ENCODE measurements at places on chromosomes 4 and X.

DNA sequence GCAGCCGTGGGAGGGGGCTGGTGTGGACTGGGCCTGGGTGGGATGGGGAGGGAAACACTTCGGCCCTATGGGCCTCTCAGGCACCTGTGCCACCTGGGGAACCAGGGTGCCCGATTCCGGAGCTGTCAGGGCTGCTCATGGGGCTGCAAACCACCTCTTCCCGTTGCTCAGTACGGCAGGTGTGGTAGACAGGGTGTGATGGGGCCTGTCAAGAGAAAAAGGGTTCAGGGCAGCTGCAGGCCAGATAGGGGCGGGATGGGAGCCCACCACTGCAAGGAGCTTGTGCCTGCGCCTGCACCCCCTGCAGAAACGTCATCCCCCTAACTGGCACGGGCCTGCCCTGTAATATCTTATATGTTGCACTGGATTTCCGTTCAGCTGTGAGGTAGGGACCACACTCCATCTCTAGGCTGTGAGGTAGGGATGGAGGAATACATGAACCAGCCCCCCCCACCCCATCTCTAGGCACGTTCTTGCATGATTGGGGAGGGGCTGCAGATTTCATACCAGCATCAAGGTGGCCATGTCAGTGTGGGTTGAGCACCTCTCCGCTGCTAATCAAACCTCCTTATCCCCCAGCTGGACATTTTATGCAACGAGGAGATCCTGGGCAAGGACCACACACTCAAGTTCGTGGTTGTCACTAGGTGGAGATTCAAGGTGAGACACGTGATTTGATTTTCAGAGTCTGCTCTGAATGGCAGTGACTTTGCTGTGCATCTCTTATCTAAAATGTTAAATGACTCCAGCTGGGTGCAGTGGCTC is 59.0 kb downstream of the PCGF3 start:
- DNase-seq, result no peak

- no peak for DNase-seq
Measured at GRCh38 chrX:74395556-74395955, 25.7 kb upstream of the SLC16A2 start.

- DNase-seq, result no peak
Measured at GRCh38 chrX:100368167-100368566, 41.9 kb downstream of the PCDH19 start.

DNA sequence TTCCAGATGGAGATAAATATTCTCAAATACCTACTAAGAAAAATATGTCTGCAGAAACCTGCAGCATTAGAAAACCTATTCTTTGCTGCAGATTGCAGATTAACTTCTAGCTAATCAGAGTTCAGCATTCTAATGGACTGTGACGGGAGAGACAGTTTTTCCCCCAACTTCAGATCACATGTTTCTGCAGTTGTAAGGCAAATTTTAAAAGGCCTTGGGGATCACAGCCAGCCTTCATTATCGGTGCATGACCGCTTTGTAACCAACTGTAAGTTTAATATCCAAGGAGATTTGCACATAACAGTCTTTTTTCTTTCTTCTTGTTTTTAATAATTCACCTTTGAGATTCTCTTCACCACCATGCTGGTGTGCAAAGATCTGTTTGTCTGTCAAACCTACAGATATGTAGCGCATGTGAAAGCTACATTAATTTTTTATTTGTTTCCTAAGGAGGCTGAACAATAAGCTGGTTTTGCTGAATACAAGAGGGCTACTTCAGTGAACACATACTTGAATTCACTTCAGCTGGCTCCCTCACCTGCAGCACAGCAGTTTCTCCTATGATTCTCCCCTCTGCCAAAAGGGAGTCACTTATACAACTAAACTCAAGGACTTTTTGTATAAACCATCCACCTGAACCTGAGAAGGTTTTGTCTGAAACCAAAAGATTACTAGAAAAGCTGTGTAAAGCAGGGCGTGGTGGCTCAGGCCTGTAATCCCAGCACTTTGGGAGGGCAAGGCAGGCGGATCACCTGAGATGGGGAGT is 488.5 kb downstream of the RPA4 start:
- no peak for DNase-seq

- no peak for DNase-seq
Measured at GRCh38 chr4:185775792-185776555, 36.0 kb downstream of the SORBS2 start.

DNA sequence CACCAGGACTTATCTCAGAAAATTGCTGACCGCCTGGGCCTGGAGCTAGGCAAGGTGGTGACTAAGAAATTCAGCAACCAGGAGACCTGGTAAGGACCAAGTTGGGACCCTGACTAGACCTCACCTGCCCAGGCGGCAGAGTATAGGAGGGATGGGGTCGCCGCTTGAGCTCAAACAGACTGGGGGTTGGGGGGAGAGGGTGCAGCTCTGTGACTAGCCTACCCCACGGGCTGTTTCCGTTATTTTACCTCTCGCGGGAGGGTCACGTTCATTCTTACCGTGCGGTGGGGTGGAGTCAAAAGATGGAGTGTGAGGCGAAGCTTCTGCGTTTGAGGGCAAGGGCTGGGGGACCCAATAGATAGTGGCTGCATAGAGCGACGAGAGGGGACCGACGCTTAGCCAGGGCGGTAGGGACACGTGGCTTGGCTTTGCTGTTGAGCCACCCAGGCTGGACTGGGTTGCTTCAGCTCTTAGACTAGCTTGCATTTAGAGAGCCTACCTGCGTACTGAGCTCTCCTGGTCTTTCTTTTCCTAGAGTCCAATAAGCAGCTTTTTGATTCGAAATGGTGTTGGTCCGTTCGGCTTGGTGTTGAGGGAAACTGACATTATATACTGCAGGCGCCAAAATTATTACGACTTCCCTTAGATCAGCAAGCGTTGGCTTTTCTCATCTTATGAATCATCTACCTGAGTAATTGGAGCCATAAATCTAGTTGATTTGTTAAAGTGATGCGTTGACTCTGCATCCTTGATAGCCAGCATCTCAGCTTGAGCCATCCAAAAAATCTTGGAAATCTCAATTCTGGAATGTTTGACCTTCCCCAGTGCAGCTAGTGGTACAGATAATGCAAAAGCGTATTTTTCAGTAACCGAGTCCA is 591 bp downstream of the PRPS1 start:
- DNase-seq, result no peak

- no peak for DNase-seq
Measured at GRCh38 chr4:141021397-141022110, 111.7 kb downstream of the RNF150 start.

DNA sequence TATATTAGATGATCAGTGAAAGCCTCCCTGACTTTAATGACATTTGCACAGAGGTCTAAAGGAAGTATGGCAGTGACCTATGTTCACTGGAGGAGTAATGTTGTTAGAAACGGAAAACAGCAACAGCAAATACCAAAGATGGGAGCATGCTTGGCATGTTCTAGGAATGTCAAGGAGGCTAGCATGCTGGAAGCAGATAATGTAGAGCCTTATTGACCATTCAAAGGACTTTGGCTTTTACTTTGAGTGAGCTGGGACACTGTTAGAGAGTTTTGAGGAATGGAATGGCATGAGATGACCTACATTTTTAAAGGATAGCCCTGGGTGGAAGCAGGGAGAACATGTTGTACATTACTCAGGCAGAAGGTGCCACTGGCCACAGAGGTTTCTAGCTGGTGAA is 6.0 kb downstream of the RPA4 start:
- DNase-seq, result no peak

GRCh38 chrX:151825925-151826485 is 86.7 kb upstream of the MAGEA4 start:
- no peak for DNase-seq

GRCh38 chr4:99754756-99755155 is 61.9 kb upstream of the DAPP1 start:
- DNase-seq, result no peak

GRCh38 chr4:15003401-15003890 is 1.2 kb downstream of the CPEB2 start:
- DNase-seq, result no peak
